CD4-positive, alpha-beta T cell treated with Interferon alpha-2 for 1 hour (primary cell): ENCODE measurements at places on chromosomes 2 and 18.

DNA sequence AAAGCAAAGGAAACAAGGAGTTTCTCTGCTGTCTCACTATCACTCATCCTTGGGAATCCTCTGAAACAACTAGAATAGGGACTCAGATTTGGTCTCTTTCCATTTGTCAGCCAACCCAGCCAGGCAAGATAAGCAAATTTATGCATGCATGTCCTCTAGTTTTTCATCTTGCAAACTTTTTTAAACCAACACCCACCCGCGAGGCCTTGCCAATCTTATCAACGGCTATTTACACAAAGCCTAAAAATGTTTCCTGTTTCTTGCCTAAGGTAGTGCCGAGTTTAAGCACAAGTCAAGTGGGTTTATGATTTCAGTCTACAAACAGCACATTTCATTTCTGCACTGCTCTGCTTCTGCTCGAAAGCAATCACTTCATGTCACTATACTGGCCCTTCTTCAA, 240.9 kb downstream of the STK39 start:
- DNase-seq: no peak

GRCh38 chr2:74424139-74424992, 2.8 kb downstream of the WDR54 start:
- no peak for DNase-seq

GRCh38 chr2:232721882-232722281, 24.8 kb downstream of the GIGYF2 start:
- DNase-seq: peak; percentile 5

GRCh38 chr2:455015-455705, 167.3 kb upstream of the ALKAL2 start:
- no peak for DNase-seq

- peak; percentile 51 for DNase-seq
Measured at GRCh38 chr18:11553098-11553940, 56.1 kb upstream of the SLC35G4 start.

- peak; percentile 81 for DNase-seq
Measured at GRCh38 chr2:196263181-196263747, 91.9 kb upstream of the STK17B start.

- peak; percentile 17 for DNase-seq
Measured at GRCh38 chr18:31555971-31556747, 35.5 kb upstream of the TTR start.

GRCh38 chr2:16680781-16681180, 15.1 kb upstream of the CYRIA start:
- DNase-seq: no peak

DNA sequence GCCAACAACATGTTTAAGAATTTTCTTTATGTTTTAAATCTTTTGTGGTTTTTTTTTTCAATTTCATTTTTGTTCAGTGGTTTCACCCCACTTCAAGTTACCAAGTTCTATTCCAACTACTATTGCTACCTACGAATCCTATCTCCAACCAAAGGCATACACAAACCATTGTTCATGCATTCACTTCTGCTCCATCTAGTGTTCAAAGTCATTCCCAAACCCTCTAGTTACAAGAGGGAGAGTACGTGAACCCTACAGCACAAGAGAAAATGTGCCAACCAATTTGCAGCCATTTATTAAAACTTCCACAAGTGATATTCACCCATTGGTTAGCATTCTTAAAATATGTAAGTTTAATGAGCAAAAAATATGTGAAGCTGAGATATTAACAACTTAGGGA, 295.1 kb upstream of the KYNU start:
- no peak for DNase-seq

GRCh38 chr18:61742565-61743429, 150.0 kb downstream of the RNF152 start:
- no peak for DNase-seq

DNA sequence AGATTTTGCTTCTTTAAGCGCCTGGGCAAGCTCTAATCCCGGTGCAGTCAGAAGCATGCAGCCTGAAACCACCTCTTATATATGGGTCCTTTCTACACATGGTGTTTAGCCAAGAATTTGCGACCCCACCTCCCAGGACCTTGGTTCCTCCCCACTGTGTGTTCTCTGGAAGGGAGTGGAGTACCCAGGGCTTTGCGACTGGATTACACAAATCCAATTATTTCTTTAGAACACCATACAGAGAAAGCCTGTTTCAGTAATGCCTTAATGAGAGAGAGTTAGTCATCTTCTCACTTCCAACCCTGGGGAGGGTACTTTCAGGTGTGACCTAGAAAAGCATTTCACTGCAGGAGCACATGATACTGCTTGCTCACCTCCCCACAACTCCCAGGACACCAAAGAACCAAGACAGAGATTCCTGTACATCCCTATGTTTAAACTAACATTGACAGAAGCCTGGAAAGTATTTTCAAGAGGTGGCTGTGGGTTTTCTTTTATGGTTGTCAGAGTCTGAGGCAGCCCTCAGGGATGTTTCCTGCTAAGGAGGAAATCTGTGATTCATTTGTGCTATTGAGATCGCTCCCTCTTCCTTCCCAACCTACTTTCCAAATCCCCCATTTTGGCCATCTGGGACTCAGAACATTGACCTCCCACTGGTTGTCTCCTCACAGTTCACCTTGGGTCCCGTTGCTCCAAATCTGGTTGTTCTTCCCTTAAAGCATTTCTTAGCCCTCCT, at the start of gene CAPN14:
Gene CAPN14, minus strand, starts transcription at position 51 of the 736 bp plus-strand sequence. CDS start 12,068 bp downstream, outside the sequence.
- DNase-seq: no peak
